Stimulated activated CD4-positive, alpha-beta T cell treated with anti-CD3 and anti-CD28 coated beads, Interleukin-12 subunit alpha, Interleukin-12 subunit beta, amount 100 ng/mL, for 48 hours (primary cell): ENCODE measurements at places on chromosomes 6 and 20.
A peak's percentile ranks its signal among the peaks of the same experiment; 100 is the strongest.

GRCh38 chr6:139586273-139586672 lies 211.8 kb upstream of the CITED2 start:
- no peak for DNase-seq

GRCh38 chr6:26329763-26330511 lies 35.1 kb upstream of the BTN3A2 start:
- no peak for DNase-seq

DNA sequence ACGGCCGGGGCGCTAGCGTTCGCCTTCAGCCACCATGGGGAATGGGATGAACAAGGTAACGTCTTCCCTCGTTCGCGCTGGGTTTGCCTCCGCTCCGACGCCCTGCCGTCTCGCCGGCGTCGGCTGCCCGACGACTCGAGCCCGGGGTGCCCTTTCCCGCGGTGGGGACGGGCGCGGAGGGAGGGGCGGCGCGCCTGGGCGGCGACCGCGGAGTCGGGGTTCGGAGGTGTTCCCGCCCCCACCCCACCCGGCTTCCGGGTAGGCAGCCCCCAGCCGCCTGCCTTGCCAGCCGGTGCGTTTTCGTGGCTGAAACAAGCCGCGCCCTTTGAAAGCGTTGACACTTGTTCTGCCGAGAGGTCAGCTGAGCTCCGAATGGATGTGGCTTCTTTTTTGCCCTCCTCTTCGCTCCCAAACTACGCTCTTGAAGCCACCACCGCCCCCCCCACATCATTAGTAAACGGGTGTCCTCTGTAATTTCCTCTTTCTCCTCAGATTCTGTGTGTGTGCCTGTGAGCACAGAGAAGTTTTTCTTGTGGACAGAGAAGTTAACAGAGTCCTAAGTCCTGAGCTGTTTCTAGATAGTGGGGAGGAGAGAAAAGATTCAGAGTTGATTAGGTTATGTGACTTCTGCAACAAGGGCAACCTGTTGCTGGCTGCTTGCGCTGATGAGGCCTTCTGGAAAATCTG lies 362 bp downstream of the DUSP22 start:
- peak; percentile 59 for DNase-seq

- DNase-seq: no peak
These were observed 125.6 kb downstream of the EYA2 start for GRCh38 chr20:47020231-47020630.

DNA sequence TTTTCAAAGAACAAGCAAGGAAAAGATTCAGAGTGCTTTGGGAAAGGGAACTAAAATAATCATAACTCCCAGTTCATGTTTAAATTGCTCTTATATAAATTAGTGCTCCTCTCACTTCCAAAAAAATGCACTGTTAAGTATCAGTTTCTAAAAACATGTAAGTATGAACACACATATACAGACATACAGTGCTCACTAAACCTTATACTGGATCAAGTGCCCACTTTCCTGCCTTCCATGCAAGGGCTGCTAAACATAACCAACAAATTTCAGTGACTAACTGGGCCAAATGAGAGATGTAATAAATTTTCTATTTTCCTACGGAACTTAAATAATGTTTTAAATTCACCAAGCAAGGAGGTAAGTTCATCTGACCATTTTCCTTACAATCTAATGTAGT lies 6.4 kb downstream of the TFAP2A start:
- DNase-seq: no peak

DNA sequence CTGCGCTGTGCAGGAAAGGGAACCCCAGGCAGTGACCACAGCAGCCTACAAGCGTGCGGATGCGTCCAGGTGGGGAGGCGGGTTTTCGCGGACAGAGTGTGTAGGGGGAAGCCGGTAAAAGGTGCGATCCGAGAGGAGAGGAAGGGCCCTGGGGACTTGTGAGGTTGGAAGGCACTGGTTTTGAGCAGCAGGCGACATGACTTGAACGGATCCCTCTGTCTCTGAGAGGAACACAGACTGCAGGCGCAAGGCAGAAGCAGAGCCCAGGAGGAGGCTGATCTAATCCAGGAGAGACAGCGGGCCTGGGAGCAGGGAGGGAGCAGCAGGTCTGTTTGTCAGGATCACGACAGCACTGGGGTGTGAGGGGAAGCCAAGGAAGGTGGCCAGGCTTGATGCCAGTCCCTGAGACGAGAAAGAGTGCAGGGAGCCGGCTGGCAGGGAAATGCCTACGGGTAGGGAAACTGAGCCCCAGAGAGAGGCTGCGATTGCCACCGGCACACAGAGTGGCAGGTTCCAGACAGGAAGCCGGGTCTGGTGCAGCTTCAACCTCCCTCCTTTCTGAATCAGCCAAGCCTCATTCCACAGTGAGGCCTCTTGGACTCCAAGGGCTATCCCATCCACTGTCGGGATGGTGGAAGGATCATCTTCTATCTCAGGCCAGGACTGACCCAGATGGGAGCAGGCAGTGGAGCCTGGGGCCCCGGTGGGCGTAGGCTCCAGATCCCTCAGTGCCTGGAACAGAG lies 57.1 kb downstream of the HNF4A start:
- no peak for DNase-seq

DNA sequence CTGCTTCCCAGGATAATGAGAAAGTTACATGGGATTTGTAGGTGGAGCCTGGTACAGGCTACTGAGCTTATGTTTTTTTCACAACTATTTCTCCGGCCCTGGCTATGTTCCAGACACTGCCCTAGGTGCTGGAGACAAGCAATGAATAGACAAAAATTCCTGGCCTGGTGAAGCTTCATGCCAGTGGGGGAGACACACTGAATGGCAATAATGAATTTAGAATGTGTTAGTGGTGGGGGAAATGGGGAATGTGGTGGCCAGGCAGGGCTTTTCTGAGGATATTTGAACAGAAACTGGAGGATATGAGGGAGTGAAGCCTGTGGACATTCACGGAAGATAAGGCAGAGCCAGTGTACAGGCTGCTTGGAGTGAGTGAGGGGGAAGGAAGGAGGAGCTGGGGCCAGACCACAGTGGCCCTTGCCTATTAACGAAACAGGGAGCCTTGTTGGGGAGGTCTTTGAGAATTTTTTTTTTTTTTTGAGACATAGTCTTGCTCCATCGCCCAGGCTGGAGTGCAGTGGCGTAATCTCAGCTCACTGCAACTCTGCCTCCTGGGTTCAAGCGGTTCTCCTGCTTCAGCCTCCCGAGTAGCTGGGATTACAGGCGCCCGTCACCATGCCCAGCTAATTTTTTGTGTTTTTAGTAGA lies 6.6 kb downstream of the FOXS1 start:
- DNase-seq: no peak

DNA sequence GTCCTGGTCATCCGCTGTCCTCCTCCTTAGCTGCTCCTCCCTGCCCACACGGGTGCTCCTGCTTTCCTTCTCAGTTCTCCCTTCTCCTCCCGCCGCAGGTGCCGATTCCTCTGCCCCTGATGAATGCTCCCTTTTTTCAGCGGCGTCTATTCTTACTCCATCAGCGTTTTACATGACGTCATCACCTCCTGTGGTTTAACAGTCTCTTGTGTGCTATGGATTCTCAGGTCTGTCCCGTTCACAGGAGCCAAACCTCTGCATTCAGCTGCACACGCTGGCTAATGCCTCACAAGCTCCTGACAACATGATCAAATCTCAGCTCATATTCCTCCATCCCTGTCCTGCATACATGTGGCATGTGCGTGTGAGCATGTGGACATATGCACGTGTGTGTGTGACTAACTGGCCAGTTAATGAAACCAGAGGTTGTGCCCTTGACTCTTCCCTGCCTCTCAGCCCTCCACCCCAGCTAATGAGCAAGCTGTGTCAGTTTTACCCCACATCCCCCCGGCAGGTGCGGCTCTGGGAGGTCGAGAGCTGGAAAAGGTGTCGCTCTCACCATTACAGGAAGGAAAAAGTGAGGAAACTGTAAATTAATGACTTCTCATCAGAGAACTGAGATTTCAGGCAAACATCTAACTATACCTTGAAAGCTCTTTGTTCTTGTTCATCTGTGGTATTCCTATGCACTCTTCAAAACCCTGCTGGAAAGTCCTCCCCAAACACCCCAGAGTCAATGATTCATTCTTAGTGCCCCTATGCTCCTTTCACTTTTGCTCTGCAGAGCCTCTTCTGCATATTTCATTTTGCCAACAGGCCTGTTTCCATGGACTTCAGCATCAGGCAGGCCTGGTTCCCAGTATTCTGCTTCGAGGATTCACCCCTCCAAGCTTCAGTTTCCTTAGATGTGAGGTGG lies 163.1 kb downstream of the TTLL2 start:
- no peak for DNase-seq
